Activated gamma-delta T cell (primary cell): ENCODE measurements at places on chromosomes 2 and 18.

DNA sequence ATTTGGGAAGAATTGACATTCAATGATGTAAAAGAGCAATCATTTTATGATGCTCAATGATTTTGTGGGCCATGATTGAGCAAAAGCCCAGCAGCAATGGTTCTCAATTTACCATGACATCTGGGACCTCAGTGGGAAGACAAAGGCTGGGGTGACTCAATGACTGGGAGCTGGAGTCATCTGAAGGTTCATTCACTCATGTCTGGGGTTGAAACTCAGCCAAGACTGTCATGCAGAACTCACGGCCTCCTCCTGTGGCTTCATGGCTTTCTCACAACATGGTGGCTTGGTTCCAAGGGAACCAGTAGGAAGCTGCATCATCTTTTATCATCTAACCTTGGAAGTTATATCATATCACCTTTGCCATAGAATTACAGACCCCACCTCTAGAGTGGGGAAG, 45.1 kb upstream of the CD226 start:
- no peak for DNase-seq

- DNase-seq: no peak
Measured at GRCh38 chr18:36761186-36761698, 67.6 kb downstream of the TPGS2 start.

DNA sequence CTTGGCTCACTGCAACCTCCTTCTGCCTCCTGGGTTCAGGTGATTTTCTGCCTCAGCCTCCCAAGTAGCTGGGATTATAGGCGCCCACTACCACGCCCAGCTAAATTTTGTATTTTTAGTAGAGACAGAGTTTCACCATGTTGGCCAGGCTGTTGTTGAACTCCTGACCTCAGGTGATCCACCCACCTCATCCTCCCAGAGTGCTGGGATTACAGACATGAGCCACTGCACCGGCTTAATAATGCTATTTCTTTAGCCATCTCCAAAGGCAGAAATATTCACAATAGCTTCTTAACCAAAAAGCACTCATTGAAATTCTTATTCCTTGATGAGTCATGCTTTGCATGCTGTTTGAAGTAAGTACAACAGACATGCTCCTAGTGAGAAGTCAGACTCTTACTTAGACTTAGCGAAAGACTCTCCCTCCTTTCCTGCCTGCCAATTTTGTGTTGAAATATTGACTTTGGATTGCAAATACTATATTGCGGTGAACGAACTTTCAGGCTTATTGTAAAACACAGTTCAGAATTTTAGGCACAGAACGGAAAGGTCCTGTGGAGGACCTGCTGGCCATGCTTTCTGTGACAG, 4.4 kb downstream of the ACTR3 start:
- no peak for DNase-seq

DNA sequence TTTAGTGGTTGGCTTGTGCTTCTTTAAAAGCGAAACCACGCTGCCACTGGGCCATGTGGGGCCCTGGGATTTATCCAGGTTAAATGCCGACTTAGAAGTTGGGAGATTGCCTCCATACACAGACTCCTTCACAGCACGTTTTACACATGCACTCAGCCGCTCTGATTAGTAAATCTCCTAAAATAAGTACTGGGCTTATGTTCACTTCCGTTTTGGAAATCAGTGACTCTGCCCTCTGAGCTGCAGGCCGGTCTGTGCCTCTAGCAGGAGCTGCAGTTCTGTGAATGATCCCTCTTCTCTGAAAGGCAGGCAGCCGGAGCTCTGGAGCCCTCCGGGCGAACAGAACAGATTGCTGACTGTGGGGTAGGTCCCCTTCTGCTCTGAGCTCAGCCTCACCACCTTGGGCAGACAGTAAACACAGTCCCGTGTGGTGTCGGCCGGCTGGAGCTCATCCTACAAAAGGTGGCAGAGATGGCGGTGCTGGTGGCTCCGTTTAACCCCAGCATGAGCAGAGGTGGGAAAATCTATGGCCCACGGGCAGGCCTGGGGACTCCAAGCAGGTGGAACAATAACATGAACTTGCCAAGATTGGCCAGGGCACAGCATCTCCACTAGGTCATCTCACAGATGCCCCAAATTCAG, 9.8 kb upstream of the RAB17 start:
- no peak for DNase-seq

GRCh38 chr2:62793213-62793612, 87.7 kb downstream of the EHBP1 start:
- DNase-seq: no peak
